ENCODE measurements at places on chromosomes 12 and 14. TPM values are rescaled to one million over a fixed set of nuclear protein-coding genes. Genes with fewer than 3 reads are reported as not detected.

Gene SLC35F4
- total RNA-seq = not detected

Gene CISTR
- not detected for total RNA-seq

Gene GLIPR1L1
- not detected for total RNA-seq

Gene SERPINA10
- total RNA-seq = not detected

Gene CCDC85C
- 36.0 TPM for total RNA-seq

Gene VCPKMT
- total RNA-seq = 9.6 TPM

Gene ATG101
- 96.6 TPM for total RNA-seq

Gene FLVCR2
- total RNA-seq = 9.2 TPM

Gene ACIN1
- 89.4 TPM for total RNA-seq

Gene ACOT4
- total RNA-seq = 1.9 TPM

Gene ZBTB42
- 3.0 TPM for total RNA-seq

Data from A549 treated with Mapracorat at 1 μM for 4 hours (cell line).